ENCODE measurements at places on chromosomes 13 and 19.

DNA sequence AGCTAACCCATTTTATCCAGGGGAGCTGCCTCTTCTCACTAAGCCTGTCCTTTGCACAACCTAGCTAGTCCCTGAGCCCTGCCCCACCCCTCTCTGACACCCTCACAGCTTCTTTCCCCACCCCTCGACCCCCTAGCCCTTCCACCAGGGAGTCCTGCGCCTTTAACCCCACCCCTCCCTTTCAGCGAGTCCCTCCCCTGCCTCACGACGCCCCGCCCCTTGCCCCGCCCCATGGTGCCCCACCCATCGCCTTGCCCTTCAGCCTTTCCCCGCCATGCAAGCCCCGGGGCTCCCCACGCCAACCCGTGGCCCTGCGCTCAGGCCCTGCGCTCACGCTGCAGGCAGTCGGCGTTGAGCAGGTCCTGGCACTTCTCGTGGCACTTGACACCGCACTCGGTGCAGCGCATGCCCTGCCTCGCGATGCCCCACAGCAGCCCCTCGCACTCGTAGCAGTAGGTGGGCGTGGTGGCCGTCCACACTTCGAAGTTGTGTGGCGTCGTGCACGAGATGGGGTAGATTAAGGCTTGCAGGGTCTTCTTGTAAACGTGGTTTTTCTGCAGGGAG, 40.0 kb downstream of the UNC13A start:
- no peak for DNase-seq

GRCh38 chr13:48853728-48854102, 122.0 kb upstream of the FNDC3A start:
- DNase-seq: no peak

GRCh38 chr19:39874404-39874803, 28.2 kb upstream of the FBL start:
- DNase-seq: no peak

GRCh38 chr13:33276570-33276969, 9.0 kb downstream of the STARD13 start:
- no peak for DNase-seq

DNA sequence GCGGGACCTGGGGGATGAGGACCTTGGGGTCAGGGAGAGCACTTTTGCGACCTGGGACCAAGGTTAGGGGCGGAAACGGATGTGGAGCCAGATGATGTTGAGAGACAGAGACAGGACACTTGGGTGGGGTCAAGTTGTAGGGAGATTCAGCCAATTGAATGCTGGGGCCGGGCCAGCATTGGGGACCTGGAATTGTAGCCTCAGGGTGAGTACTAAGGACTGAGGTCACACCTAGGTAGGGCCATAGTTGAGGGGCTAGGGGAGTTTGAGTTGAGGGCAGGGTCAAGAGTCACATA, 1.2 kb downstream of the ALKBH7 start:
- DNase-seq: no peak

- no peak for DNase-seq
These were observed 275.8 kb upstream of the SOX1 start for GRCh38 chr13:111791131-111791530.

DNA sequence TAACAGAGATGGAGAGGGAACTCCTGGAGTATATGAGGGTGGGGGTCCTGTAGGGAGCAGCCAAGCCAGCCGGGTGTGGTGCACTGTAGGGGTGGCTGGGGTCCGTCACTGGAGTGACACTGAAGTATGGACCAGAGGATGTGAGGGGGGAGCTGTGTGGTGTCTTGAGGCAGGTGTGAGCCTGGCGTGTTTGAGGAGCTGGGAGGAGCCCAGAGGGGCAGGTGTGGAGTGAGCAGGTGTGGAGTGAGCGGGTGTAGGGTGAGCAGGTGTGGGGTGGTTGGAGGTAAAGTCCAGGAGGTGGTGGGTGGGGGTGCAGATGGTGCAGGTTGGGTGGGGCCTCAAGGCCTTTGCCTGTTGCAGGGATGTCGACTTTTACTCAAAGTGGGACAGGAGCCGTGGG, 5.9 kb downstream of the B3GNT8 start:
- DNase-seq: no peak

DNA sequence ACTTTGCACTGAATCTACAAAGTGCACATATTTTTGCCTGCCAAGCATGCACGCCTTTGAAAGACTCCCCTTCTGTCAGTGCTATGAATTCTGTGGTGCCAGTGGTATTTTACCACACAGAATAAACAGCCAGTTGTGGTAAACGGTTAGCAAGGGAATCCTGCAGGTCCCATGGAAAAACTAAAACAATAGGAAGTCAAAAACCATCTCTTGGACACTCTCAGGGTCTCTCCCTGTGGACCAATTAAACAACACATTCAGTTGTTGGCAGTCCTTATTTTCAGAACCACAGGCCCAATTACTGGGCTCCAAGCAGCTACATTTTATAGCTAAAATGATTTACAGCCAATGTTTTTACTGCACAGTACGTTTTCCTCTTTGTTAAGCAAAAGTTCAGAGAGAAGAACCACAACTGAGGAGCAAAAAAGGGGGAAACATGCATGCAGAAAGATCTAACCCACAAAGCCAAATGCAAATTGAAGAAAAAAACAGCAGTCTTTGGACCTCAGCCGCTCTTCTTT, 116.9 kb downstream of the KCTD12 start:
- DNase-seq: no peak

DNA sequence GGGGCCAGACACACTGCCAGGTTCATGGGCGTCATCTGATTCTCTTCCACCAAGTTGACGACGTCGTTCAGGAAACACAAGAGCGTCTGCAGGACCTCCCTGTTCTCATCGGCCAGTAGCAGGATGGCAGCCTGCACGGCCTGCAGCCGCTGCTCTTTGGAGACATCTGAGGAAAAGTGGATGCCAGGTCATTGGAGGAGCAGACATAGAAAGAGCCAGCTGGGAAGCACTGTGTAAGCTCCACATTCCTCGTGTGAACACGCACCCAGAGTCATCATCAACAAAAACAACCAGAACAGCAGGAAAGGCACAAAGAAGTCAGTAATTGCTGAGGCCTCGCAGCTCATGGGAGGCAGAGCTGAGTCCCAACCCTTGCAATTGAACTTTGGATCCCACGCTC, 96.5 kb downstream of the KL start:
- no peak for DNase-seq

GRCh38 chr19:41694196-41694595, 6.1 kb upstream of the CEACAM7 start:
- DNase-seq: no peak

GRCh38 chr13:39110518-39111097, 72.4 kb downstream of the NHLRC3 start:
- no peak for DNase-seq

DNA sequence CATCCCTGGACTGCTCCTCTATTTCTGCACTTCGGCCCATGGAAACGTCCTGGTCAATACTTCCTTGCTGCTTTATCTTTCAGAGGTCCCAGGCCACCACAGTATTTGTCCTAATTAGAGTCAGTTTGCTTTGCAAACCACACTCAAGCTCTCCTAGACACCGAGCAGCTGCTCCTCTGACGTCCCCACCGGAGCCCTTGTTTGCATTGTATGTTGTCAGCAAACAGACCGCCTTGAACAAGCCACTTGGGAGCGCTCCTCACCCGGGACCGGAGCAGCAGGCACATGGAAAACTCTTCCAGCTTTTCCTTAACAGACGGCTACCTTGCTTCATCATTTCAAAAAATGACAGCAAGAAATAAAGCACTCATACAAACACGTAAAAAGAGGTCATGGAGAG, 51.5 kb upstream of the GTF3A start:
- DNase-seq: no peak

DNA sequence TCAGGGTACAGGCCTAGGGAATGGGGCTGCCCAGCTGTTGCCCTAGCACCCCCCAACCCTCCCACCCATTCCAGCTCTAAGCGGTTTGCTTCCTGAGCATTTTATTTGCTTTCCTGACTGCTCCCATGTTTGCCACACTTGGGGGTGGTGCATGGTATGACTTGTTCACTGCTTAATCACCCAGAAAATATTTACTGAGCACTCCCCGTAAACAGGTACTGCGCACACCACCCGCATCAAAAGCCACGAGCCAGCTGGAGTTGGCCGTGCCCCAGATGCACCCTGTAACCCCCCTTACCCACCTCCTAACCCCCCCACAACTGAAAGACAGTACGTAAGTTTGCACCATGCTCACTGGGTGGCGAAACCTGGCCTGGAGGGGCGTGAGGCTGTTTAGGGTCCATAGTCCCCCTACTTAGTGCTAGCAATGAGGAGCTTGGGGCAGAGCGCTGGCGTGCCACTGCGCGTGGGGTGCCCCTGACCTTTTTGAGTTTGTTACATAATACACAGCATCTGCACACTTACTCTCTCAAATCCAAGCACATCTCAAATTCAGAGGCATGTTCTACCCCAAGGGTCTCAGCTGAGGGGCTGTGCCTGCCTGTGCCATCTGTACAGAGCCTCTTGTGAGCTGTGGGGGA, 29.8 kb downstream of the DPF1 start:
- DNase-seq: no peak

GRCh38 chr19:17127671-17128070, 52.1 kb downstream of the MYO9B start:
- DNase-seq: no peak

DNA sequence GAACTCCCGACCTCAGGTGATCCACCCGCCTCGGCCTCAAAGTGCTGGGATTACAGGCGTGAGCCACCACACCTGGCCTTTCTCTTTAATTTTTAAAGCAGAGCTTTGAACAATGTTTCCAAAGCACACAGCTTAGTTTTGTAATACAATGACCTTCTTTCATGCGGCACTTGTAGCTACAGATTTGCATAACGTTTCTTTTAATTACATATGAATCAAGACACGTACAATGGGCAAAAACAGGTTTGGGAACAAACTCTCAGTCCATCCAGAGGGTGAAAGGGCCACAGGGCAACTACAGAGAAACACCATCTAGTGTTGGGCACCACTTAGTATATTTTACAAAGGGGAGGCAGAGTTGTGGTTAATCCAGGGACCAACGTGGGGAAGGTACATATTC, 19.0 kb upstream of the S1PR4 start:
- DNase-seq: no peak

DNA sequence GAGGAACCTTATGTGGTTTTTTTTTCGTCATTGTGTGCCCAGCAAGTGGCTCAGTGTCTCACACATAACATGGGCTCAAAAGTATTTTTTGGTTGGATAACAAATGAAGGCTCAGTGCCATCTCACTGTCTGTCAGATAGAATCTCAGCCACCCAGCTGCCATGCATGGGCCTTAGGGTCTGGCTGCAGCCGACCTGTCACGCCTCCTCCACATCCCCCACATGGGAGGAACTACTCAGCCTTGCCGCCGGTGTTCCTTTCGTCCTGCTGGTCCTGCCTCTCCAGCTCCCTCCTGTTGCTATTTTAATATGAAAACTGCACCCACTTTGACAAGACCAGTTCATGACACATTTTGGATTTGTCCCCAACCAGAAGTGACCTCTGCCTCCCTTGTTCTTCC, 121.2 kb downstream of the SHISA2 start:
- DNase-seq: no peak

DNA sequence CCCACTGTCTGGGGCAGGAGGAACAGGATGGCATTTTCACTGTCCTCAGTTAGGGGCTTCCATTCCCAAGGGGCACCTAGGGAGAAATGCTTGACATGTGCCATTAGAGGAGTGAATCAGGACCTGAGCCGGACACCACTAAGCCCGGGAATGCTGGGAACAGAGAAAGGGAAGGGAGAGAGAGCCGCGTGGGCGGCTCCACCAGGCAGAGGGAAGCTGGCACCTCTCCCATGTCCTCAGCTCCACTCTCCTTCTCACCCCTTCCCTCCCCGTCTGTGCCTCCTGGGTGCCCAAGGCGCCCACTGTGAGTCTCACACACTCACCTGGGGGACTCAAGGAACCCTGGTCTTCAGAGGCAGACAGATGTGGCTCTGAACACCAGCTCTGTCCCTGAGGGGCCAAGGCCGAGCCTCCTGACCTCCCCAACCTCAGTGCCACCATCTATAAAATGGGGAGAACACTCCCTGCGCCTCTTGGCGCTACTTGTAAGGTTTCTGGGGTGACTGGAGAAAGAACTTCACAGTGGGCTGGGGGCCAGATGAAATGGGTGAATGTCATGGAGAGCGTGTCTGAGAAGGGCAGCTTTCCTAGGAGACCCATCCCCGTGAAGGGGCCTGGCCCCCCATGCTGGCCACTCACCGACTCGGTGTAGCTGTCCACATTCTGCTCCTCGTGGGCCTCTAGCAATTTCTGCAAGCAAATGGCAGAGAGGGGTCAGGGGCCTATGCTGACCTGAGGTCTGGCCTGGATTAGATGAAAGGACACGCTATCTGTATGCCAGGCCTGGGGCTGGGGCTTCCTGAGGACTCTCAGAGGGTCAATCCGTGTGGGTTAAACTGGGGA, 5.3 kb upstream of the KPTN start:
- no peak for DNase-seq

GRCh38 chr19:45640849-45641273, 1.7 kb upstream of the EML2 start:
- peak; percentile 23 for DNase-seq

DNA sequence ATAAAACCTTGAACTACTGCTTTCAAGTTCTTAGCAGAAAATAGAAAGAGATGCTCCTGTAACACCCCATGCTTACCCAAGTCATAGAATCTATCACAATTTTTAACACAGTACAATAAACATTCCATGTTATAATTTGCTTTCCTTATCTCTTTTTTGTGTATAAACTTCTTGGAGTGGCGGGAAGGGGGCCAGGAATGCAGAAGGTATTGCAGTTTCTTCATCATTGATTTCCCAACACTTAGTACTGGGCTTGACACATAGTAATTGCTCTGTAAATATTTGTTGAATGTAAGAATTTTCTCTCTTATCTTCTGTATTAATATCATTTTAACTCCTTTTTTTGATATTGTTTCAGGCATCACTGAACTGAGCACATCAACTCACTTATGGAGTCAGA, 535.8 kb downstream of the KCTD12 start:
- DNase-seq: no peak

DNA sequence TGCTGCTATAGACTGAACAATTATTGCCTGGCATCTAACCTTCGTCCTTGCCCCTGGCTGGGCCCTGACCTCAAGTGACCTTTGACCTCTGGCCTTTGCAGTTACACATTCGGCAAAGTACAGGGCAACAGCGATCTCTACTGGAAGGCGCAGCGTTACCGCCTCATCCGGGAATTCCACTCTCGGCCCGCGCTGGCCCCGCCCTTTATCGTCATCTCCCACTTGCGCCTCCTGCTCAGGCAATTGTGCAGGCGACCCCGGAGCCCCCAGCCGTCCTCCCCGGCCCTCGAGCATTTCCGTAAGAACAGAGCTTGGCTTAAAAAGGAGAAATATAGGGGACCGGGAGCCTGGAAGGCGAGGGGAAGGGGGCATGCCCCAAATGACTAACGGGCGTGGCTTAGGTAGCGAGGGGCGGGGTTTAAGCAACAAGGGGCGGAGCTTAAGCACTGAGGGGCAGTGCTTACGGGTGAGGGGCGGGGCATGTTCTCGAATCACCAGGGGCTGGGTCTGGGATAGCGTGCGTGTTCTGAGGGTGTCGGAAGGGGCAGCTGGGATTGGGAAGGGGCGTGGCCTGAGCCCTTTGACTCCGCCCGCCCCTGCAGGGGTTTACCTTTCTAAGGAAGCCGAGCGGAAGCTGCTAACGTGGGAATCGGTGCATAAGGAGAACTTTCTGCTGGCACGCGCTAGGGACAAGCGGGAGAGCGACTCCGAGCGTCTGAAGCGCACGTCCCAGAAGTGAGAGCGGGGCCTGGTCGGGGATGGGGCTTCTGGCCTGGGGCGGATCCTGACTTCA, 52.7 kb downstream of the TRPM4 start:
- DNase-seq: no peak

Measured in heart right ventricle (tissue), 16 donors.